Hypothalamus (tissue), 51 donors: ENCODE measurements at places on chromosomes 7 and 10.

- peak; percentile 67 for DNase-seq
Measured at GRCh38 chr7:124765401-124766352, at the start of gene GPR37. Gene GPR37 (minus strand): TSS chr7:124765792. CDS start chr7:124764976, 816 bp downstream.

GRCh38 chr7:1318661-1319060 lies 86.0 kb downstream of the UNCX start:
- DNase-seq: no peak

- DNase-seq: no peak
Measured at GRCh38 chr7:44292876-44293560, 32.4 kb downstream of the CAMK2B start.

DNA sequence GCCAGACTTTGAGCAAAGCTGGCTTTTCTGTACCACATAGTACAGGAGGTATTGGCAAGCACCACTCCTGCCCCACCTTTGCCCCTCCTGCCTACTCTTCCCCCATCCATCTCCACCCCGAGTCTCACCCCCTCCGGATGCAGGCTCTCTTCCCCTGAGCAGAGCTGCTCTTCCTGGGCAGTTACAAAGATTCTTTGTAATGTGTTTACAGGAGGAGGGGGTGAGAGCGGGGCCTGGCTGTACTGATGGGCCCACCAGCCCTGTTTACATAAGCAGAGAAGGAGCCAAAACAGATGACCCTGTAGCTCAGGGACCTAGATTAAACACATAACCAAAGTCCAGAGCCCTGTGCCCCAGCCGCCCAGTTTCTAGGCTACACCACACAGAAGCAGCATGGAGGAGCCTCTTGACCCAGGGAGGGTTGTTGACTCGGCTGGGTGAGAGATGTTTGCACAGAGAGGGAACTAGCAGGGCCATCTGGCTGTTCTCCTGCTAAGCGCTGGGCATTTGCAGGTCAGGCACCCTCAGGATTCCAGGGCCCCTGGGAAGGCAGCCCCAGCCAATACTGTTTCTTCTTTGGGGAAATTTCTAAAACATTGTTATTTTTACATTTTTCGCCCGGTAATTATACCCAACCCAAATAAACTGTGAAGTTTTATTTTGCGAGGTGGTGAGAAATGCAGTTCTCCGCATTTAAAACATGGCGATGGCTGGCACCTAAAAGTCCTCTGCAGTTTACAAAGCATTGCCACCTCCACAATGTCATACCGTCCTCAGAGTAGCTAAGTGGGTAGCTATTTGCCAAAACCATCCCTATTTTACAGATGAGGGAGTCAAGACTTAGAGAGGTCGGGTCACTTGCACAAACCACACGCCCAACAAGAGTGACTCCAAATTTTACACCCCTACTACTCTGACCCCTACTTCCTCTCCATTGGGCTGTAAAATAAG lies 11.4 kb upstream of the ZKSCAN1 start:
- peak; percentile 15 for DNase-seq

- no peak for DNase-seq
Measured at GRCh38 chr7:99562832-99563231, 4.4 kb downstream of the ZNF655 start.

DNA sequence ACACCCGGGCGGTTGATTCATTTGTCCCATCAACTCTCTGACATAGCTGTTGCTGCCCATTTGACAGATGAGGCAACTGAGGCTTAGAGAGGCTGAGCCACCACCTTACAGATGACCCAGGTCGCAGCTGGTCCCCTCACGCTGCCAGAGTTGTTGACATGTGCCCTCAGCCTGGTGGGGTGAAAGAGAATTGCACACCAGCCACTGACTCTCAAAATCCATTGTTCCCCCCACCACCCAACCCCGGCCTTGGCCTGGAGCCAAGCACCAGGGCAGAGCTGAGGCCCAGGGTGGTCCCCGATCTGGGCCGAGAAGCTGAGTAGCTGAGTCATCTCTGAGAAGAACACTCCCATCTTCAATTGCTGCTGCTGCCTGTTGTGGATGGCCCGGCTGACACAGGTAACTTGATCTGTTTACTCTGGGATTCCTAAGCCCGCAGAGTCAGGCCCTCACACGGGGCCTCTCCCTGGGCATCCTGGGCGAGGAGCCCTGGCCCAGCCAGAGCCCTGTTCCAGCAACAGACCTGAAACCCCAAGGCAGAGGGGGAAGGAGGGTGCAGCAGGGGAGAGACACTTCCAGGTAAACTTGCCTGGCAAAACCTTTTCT lies 27.5 kb downstream of the PVRIG start:
- no peak for DNase-seq

DNA sequence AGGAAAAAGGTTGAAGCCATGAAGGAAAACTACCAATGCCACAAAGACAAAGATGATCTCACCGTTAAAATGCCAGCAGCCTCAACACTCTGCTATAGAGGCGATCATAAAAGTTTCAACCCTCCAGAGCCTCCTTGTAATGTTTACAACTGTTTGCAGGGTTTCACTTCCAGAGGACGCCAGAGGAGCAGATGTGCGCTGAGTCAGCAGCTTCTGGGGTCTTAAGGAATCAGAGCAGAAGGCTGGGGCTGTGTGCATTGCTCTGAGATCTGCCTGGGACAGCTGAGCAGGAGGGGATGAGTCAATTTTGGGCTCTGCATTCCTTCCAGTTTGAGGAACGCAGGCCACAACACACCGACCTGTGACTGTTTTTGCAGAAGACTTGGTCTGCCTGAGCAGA lies 98.3 kb downstream of the TMEM130 start:
- DNase-seq: no peak

DNA sequence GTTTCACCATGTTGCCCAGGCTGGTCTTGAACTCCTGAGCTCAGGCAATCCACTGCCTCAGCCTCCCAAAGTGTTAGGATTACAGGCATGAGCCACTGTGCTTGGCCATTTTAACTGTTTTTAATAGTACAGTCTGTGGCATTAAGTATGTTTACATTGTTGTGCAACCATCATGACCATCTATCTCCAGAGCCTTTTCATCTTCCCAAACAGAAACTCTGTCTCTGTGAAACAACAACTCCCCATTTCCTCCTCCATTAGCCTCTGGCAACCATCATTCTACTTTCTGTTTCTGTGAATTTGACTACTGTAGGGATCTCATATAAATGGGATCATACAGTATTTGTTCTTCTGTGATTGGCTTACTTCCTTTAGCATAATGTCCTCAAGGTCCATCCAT lies 48.3 kb upstream of the SEPHS1 start:
- DNase-seq: no peak

DNA sequence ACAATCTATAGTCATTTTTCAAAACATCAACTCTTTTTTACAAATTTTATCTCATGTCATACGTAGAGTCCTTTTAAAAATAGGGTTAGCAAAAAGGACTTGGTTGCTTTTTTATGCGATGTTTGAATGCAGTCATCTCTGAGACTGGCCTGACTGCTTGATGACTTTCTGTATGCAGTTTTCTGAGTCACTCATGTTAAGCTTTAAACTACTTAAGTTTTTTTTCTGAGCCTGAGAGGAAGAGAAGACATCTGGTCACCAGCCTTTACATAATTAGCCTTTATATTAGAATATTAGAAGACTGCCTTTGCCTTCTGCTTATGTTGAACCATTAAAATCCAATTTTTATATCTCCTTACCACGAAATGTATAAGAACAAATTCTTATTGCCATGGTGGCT lies 834.4 kb upstream of the MBL2 start:
- DNase-seq: no peak

- no peak for DNase-seq
Measured at GRCh38 chr7:130356121-130356875, 11.7 kb downstream of the CPA5 start.

GRCh38 chr10:23917251-23917840 lies 291.6 kb upstream of the KIAA1217 start:
- no peak for DNase-seq

- no peak for DNase-seq
Measured at GRCh38 chr10:131829156-131829930, 71.5 kb upstream of the PPP2R2D start.

DNA sequence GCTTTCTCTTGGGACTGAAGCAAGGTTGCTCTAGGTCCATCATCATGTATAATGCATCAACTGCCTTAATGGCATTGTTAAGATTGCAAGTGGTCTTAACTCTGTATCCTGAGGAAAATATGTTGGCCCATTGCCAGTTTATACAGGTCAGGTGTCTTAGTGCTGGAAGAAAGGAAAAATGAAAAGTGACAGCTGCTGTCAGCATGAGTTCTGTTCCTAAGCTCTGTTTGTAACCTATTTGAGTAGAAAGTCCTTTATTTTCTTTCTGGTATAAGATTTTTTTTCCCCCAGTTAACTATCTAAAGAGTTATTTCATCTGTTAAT lies 127.2 kb downstream of the SRI start:
- DNase-seq: no peak

DNA sequence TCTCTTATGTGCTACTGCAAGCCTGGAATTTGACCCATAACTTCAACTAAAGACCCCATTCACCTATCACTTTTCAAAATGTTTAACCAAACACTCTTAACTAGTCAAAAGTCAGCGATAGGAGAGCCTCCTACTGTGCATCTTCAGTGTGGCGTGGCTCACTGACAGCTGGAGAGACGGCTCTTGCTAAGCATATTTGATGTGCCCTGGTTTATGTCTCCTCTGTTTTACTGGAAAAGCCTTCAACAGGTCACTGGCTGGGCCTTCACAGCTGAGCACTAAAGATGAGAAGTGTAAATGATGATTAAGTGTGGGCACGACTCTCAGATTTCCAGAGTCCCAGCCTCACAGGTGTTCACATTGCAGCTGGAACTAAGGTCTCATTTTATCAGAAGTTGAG lies 472.1 kb downstream of the SEMA3D start:
- no peak for DNase-seq

GRCh38 chr10:81569488-81569887 lies 305.5 kb upstream of the NRG3 start:
- DNase-seq: no peak

- no peak for DNase-seq
Measured at GRCh38 chr10:58414270-58415041, 29.2 kb downstream of the TFAM start.

GRCh38 chr7:134732728-134733127 lies 46.7 kb upstream of the CALD1 start:
- DNase-seq: no peak
